ENCODE measurements at places on chromosomes 7 and 10.

- DNase-seq: peak; percentile 67
Measured at GRCh38 chr7:71752171-71752935, 620.4 kb downstream of the GALNT17 start.

DNA sequence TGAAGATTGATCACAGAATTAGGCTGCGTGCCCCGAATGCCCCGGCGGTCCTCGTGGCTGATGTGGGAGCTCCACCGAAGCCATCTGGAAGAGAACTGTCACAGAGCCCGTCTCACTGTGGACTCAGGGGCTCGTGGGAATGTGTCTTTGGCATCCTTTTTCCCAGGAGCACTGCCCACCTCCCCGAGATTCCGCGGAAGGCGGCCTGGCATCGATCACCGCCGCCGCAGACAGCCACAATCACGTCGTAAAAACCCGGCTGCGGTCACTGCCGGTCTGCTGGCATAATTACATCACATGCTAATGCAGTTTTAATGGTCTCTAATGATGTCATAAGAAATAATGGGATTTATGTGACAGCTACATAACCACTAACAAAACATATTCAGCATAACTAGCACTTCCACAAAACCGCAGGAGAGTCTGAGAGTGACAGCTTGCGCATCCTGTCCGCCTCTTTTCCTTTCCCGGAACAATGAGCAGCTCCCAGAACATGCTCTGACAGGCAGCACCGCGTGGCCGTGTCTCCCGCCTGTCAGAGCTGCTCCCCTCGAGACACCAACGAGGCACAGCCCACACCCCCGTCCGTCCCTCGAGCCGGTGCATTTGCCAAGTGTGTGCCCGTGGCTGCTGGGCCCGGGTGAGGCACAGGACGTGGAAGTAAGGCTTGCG lies 490.0 kb downstream of the PTPRN2 start:
- DNase-seq: no peak

DNA sequence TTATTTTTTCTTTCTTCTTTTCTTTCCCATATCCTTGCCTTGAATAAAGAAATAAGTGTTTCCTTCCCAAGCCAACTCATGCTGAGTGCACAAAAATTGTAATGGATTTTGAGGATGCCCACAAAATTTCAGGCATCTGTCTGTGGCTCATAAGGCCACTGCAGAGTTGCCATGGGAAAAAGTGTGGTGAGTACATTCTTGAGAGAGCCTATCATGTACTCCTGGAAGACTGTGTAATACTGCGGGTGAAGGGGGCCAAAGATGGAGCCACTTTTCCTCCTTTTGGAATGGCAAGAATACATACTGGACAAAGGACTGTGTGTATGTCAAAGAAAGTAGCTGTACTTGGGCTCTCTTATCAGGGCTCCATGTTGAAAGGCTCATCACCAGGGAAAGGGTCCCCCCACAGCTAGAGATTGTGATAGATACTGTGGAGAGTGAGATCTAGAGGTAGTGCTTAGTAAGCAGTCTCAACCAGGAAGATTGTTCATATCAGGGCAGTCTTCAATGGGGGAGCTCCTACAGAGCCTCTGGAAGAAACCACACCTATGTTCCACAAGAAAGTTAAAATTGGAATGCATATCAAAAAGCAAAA lies 341.6 kb upstream of the KCND2 start:
- no peak for DNase-seq

GRCh38 chr10:116079355-116079754 lies 193.7 kb downstream of the GFRA1 start:
- DNase-seq: no peak

- DNase-seq: no peak
Measured at GRCh38 chr7:124856299-124856888, 73.2 kb downstream of the POT1 start.

DNA sequence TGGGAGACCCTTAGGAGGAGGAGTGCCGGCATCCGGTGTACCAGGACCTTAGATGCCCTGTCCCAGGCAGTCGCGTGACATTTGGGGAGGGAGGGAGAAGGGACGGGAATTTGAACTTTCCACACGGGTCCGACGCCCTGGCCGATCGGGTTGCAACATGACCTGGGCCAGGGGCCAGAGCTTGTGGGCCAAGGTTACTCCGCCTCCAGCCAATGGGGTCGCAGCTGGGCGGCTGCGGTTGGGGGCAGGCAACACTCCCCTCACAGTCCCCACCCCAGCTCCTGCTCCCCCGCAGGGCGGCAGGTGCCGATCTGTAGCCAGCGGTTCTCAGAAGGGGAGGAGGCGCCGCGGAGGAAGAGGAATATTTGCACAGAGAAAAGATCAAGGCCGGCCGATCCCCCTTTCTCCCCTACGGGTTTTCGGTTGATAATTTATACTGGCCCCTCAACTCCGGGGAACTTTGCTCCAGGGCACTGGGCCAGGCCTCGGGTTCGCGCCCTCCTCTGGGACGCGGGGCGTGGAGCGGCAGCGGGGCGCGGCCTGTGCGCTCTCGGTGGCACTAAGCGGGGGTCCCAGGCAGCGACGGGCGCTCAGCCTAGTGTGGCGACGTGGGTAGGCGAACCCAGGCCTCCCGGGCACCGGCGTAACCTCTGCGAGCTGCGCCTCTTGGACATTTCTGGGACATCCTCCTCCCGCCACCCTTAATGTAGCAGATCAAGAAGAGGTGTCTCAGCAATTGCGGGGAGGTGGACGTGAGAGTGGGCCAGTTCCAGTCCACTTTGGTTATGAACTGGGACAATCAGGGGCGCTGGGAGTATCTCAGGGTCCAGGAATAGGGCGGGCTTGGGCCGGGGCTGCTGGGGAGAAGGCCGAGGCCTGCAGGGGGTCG lies 1.2 kb downstream of the MLXIPL start:
- no peak for DNase-seq

DNA sequence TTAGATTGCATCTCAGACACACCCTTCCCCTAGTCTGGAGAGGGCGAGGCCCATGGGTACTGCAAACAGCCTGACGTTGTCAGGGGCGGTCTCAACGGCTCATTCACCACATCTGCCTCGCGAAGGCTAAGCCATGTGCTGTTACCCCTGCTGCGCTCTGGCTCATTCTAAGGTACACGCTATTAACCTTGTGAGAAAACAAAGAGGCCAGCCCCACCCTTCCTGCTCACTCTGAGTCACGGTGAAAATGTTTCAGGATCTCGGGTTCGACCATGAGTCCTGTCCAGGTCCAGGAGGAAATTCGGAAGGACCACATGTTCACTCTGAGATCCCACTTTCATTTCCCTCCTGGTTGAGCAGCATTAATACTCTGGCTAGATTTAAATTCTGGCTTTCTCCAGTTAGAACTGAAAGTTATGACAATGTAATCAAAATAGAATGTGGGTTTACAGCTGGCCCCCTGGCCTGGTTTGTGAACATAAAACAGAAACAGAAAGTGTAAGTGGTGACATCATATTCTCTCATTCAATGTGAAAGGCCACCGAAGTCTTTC lies 55.2 kb downstream of the EGFR start:
- no peak for DNase-seq

DNA sequence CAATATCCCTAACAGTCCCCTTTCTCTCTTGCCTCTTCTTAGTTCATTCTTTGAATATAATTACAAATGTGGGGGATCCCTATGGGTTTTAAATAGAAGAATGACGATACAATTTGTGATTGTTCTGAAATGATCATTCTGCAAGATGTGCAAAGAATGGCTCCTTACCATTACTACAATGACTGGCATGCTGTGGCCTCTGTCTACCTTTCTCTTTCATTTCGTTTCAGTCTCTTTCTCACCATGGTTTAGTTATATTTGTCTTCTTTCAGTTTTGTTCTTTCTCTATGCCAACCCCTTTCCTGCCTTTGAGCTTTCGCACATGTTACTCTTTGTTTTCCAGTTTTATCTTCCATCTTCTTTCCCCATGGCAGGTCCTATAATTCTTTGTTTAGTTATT lies 176.5 kb downstream of the SUGCT start:
- no peak for DNase-seq
